Endothelial cell (in vitro differentiated cells): ENCODE measurements at places on chromosomes 6 and 20.

DNA sequence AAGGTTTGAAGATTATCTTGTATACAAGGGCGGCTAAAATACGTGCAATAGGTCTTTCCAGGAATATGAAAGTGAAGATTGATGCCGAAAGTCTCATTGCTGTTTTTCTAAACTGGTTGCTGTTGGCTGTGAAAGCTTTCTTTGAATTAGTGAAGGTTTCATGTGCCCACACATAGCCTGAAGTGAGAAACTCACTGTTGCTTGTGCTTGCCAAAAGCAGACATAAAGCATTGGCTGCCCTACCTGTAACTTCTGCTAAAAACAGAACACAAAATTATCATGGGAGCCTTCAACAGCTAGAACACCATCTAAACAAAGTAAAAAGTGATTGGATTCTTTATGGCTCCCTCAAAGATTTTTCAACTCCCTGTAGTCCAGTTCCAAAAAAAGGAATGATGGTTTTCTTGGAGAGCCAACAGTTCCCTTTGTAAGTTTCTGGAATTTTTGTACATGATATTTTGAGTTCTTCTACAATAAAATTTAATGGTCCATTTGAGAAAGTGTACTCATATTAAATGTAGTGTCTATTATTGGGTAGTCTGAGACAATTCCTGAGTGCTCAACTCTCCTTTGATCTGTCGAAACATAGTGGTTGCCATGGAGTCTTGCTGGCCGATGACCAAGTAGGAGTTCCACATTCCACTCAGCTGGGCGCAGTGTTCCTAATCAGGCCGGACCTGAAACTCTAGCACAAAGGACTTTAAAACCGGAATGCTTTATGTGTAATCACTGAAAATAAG, 68.5 kb downstream of the PLEKHG1 start:
- DNase-seq = peak; percentile 51

GRCh38 chr20:29687438-29687837, 1570.0 kb upstream of the DEFB115 start:
- no peak for DNase-seq

DNA sequence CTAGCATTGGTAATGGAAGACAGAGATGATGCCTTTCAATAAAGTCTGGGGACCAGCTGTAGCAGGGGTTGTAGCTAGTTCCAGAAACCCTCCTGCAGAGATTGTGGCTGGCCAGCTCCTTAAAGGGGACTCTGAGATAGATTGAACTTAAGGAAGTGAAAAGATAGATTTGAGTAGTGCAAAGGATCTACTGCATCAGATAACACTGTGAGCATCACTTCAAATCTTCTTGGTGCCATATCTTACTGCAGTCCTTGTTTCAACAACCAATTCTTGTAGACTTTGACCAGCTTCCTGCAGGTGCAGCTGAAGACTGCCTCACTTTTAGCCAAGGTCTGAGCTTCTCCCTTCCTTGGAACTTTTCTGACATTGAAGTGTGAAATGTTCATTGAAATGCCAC, 14.8 kb upstream of the CEP162 start:
- no peak for DNase-seq

DNA sequence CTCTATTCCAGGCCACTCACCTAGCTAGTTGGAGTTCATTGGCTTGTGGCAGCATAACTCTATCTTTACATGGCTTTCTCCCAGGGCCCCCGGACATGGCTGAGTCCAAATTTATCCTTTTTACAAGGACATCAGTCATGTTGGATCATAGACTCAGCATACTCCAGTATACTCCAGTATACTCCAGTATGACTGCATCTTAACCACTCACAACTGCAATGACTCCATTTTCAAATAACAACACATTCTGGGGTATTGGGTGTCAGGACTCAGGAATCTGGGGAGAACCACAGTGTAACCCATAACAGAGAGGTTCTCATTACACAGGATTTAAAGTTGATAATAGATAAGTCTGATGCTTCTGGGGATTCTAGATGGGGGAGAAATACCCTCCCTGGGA, 53.8 kb upstream of the TSHZ2 start:
- DNase-seq = no peak

- peak; percentile 92 for DNase-seq
Observed at GRCh38 chr6:3742426-3743344, 8.8 kb downstream of the PXDC1 start.

GRCh38 chr6:17448165-17448564, 54.8 kb downstream of the CAP2 start:
- no peak for DNase-seq

GRCh38 chr20:34834459-34834893, 9.0 kb upstream of the NCOA6 start:
- no peak for DNase-seq

- no peak for DNase-seq
Observed at GRCh38 chr20:61404303-61404702, 152.2 kb downstream of the CDH4 start.

DNA sequence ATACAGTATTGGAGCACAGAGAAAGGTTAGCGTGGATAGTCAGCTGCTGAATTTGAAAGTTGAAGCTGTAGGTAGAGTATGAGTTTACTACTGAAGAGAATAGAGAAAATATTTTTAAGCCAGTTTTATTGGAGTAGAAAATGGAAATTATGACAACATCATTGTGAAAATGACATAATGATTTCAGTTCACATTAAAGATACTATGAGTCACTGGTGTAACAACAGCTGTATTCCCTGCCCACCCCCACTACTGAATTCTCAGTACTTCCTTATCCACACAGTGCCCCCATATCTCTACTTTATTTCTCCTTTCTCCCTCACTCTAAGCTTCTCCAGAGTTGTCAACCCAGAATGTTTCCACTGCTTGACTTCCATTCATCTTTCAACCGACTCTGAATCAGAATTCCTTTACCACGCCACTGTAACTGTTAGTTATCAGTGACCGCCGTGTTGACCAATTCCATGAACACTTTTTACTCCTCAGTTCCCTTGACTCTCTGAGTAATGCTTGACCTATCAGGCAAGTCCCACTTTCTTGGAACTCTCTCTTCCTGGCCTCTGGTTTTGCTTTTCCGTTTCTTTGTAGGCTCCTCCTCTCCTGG, 139.6 kb downstream of the AIG1 start:
- DNase-seq = no peak

DNA sequence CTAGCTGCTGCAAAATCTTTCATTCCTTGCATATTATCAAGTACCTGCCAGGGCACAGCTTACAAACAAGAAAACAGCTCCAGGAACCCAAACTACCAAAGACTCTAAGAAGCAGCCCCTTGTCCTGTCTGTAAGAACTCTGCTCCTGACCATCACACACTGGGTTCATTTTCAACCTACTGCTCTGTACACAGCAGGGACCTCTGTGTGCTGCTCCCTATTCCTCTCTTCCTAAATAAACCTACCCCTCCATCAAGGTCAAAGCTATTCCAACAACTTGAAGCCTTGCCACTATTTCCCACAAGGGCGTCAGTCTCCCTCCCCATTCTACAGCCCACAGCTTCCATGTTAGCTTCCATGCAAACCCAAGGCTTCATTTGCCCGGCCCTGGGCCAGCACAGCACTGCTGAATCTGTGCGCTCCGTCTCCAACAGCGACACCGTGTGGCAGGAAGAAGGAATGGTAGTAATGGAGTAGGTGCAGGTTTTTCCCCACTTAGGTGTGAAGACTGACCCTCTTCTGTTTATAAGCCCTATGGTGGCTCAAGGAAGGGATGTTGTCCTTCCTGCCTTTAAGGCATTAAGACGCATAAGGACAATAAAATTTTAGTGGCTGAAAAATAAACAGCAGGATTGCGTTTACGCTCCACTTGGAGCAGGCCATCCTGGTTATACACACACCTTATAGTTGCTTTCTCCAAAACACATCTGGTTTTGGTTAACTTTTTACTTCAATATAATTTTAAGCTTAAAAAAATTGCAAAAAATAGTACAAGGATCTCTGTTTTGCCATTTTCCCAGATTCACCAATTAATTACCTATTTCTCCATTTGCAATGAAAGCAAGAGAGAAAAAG, 115.2 kb upstream of the NXT1 start:
- peak; percentile 73 for DNase-seq

- DNase-seq = no peak
Observed at GRCh38 chr6:40075056-40075590, 140.9 kb upstream of the MOCS1 start.

DNA sequence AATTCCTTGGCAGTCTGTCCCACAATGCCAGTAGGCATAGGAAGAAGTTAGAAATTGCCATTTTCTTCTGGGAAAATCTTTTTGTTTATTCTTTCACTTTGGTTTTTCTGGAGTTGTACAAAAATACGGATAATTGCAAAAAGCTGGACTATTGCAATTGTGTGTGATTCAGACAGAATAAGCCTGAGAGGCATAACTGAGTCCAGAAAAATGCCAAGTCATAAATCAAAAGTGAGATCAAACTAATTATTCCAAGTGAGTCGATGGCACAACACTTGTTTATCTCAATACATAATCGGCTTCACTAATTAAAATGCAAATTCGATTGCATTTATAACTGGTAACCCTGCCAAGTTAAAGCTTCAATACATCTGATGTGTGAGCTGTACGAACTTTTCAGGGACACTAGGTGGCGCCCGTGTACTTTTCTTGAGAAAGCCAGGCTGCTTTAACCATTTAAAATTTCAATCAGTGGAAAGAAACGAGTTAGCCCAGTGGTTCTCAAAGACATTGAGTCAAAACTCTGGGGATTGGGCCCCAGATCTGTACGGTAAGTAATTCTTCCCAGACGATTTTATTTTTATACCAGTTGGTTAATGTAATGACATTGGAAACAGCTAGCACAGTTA, 102.6 kb downstream of the LAMP5 start:
- DNase-seq = peak; percentile 50

DNA sequence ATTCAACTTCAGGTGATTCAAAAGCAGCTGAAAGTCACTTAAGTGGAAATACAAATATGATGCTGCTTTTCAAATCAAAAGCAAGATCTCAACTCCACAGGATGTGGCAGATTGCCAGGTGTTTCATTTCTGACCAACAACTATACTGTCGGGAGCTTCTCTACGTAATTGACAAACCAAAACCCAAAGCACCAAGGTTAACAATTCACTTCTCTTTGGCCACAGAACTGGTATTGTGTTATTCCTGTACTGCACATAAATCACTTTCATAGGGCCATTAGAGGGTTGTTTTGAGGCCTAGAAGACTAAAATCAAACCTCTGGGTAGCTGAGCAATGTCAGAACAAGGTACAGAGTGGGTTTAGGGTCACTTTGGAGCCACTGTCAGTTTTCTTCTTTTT, 169.7 kb downstream of the HAO1 start:
- no peak for DNase-seq

DNA sequence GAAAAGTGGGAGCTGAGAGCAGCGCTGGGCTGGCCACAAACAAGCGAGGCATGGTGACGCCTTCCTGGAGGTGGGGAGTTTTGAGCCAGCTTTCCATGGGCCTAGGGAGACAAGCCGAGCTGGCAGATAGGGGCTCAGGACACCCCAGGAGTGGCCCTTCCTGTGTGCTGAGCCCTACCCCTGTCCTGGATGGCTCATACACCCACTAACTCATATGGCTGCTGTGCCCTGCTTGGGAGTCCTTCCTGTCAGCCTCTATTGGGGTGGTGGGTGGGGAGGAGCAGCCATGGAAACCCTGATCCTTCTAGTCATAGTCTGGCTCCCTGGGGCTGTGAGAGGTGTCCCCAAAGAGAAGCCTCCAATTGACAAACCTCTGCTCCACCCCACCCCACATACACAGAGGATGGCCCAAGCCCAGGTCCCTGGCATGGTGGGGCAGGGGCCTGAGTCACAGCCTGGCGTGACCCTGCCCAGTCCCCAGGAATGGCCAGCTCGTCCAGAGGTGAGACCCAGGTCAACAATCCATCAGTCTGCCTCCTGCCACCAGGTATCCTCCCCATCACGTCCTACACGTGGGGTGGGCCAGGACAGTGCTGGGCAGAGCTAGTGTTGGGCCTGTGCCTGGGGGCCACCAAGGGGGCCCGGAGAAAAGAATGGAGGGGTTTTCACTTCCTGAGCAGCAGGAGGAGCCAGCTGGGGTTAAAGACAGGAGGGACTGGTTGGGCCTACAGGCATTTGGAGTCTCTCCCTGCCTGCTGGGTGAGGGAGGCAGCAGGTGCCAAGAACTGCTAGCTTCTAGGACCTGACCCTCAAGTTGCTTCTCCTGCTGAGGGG, 52.2 kb downstream of the MRPL14 start:
- DNase-seq = no peak

DNA sequence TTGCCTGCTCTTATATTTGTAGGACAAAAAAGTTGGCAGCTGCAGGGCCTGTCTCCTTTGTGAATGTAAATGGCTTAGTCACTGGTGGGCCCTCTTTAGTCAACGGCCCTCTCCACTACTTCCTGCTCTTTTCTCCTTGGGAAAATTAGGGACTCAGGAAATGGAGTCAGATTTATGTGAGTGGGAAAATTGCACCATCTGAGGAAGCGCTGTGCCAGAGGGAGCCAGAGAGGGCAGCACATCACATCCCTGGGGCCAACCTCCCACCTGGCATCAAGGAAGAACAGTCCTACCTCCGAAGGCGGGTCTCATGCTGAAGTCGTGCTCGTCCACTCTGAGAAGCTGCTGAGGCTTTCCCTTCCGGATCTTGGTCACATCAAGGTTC, 15.6 kb downstream of the GABRR2 start:
- no peak for DNase-seq

DNA sequence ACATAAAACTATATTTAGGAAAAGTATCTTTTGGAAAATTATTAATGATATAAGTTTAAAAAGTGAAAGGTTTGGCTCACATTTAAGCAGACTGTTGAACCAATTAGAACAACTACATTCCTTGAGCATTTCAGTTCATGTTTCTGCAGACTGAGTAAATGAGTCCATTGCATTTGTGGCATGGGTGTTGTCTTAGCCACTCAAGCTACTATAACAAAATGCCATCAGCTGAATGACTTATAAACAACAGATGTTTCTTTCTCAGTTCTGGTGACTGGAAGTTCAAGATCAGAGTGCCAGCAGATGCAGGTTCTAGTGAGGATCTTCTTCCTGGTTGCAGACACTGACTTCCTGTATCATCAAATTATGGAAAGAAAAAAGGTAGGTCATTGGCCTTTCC, 67.1 kb upstream of the SLC2A12 start:
- DNase-seq = no peak

- no peak for DNase-seq
Observed at GRCh38 chr6:84150705-84151104, 76.7 kb downstream of the CEP162 start.

GRCh38 chr6:54719633-54720032, 126.9 kb upstream of the FAM83B start:
- DNase-seq = no peak

GRCh38 chr6:9830808-9831207, 584.1 kb downstream of the TFAP2A start:
- no peak for DNase-seq

DNA sequence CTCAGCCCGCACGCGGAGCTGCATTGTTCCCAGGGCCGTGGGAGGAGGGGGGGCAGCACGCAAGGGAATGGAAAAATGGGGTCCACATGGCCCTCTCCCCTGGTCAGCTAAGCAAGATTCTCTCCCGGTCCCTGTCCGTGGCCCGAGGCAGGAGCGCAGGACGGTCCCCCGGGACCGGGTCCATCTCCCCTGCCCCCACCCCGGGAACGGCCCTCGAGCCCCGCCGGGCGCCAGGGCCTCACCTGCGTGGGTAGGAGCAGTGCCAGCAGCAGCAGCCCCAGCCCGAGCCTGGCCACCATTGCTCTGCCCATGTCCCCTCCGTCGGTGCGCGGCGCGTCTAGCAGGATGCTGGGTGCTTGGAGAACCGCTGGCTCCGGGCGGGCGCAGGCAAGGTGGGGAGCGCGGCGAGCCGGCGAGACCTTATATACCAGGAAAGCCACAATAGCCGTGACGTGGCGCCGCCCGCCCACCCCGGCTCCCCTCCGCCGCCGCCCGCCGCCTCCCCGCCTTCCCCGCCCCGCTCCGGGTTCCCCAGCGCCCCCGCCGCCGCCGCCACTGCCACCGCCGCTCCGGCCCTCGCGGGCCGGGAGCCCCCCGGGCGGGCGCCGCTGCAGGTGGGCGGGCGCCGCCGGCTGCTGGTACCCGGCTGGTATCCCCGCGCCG, at the start of gene CD24:
TSS of gene CD24 (minus strand) at position 394 of the 663 bp plus-strand sequence. CDS start at position 311, 83 bp downstream.
- DNase-seq = peak; percentile 90
